ENCODE measurements at places on chromosomes 5 and 9. TPM values are rescaled to one million over a fixed set of nuclear protein-coding genes. Genes with fewer than 3 reads are reported as not detected.

Gene DRD1
- not detected for polyA plus RNA-seq

Gene BARX1
- polyA plus RNA-seq: not detected

Gene ANXA2R
- polyA plus RNA-seq: 0.56 TPM

Gene APBB3
- polyA plus RNA-seq: 13.2 TPM

Gene TLR4
- polyA plus RNA-seq: 5.1 TPM

Gene RASGEF1C
- polyA plus RNA-seq: not detected

Gene TYRP1
- not detected for polyA plus RNA-seq

Gene TEX48
- not detected for polyA plus RNA-seq

Gene PPIC
- polyA plus RNA-seq: 244 TPM

Gene NMUR2
- polyA plus RNA-seq: not detected

Gene ARHGEF39
- 1.6 TPM for polyA plus RNA-seq

Gene GTF2H2
- polyA plus RNA-seq: 20.7 TPM

Gene ZBTB26
- polyA plus RNA-seq: 1.8 TPM

Gene CNTLN
- 4.9 TPM for polyA plus RNA-seq

Gene POLR3G
- 3.3 TPM for polyA plus RNA-seq

Gene KLHL3
- 1.7 TPM for polyA plus RNA-seq

Gene CDKN2B
- 8.9 TPM for polyA plus RNA-seq

Gene NTRK2
- not detected for polyA plus RNA-seq

Gene FOXD4
- polyA plus RNA-seq: 0.09 TPM

Gene SAXO1
- 0.65 TPM for polyA plus RNA-seq

Gene MEIKIN
- polyA plus RNA-seq: not detected

Gene ROR2
- 7.7 TPM for polyA plus RNA-seq

Gene ITGA2
- polyA plus RNA-seq: 10.4 TPM

Data from GM23248 (cell line).